Stimulated activated CD8-positive, alpha-beta memory T cell treated with anti-CD3 and anti-CD28 coated beads, Interleukin-2, amount 100 ng/mL, for 48 hours (primary cell): ENCODE measurements at places on chromosomes 6 and 20.
A peak's percentile ranks its signal among the peaks of the same experiment; 100 is the strongest.

- no peak for DNase-seq
These were observed 42.6 kb upstream of the DEK start for GRCh38 chr6:18306977-18307376.

DNA sequence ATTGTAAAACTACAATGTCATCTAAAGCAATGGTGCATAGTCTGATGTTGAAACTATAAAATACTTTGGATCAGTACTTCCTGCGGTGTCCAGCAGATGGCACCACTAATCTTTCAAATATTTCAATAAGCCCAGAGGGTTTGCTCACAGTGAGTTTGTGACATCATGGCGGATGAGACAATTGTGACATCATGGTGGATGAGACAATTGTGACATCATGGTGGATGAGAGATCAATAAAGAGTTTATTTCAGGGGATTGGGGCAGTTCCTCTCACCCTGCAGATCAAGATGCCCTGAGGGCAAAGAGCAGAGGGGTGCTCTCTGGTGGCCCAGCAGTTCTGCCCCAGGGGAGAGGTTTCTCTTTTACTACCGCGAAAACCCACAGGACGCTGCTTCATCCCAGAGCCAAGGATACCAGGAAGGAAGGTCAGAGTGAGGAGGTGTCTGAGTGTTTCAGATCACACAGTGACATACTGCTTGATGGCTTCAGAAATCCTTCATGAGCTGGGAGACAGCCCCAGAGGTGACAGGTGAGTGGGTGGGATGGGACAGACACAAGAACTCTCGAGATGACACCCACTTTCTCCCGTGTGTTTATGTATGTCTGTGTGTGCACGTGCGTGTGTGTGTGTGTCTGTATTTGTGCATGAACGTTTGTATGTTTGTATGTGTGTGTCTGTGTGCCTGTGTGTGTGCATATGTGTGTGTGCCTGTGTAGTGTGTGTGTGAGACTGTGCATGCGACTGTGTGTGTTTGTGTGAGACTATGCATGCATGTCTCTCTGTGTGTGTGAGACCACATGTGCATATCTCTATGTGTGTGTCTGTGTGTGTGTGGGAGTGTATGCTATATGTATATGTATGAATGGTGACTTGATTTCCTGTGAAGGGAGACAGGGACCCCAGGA lies 7.3 kb upstream of the ULBP2 start:
- DNase-seq = peak; percentile 50

DNA sequence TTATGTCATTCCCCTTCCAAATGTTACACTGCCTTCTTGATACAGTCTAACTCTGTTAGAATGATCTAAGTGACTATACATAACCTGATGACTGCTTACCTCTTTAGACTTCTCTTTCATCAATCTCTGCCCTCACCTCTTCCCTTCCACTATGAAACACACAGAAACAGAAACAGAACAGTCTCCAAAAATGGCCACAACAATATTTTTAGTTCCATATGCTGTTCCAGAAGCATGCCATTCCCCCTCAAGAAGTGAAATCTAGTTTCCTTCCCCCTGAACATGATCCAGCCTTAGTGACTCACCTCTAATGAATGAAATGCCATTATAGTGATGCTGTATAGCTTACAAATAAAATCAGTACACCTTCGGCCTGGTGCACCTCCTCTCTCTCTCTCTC lies 229.3 kb upstream of the TENT5A start:
- DNase-seq = no peak

DNA sequence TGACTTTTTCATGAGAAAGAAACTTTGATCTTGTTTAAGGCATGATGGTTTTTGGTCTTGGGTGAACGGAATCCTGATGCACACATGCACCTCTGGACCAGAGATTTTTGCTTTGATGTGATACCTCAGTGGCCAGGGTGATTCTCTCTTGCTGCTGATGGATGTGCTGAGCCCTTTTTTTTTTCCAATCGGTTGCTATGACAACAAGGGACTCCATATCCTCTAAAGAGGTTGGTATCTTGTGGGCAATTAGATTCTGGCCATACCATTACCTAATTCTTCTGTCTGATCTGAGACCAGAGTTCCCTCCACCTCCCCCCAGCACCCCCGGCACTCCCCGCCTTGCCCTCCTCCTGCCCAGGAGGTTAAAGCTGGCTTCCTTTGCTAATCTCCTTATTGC lies 24.9 kb downstream of the PDYN start:
- no peak for DNase-seq

DNA sequence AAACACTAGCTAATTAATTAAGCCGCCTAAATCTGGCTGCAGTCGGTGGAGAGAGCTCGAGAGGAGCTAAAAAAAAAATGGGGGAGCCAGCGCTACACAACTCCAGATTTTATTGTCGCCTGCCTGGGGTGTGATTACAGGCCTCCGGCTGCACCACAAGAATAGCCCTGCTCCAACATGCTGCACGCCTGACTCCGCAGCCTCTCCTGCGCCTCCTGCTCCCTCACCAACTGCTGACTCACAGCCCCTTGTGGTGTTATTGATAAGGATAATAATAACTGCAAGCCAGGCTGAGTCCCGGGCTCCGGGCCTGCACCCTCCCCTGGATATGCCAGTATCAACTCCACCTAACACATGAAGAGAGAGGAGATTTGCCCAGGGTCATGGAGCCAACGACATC lies 16.8 kb downstream of the SIRPA start:
- no peak for DNase-seq

DNA sequence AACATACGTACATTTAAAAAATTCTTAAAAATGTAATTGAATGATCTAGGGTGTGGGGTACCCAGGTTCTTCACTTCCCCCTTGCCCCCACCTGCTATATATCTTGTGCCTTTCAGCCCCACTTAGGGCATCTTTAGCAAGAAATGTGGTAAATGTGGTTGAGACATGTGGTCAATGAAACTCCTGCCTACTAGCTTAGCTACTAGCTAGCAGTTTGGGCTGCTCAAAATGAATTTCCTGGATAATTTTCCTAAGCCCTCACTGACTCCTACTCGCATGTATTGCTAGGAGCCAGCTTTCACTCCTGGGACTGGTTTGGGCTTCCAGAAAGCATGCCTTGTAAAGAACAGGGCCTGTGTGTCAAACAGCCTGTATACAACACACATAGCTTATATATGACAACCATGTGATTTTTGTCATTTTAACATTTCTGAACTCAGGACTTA lies 257.3 kb downstream of the ATXN1 start:
- no peak for DNase-seq

GRCh38 chr6:46023216-46023915 lies 7.7 kb upstream of the CLIC5 start:
- no peak for DNase-seq

DNA sequence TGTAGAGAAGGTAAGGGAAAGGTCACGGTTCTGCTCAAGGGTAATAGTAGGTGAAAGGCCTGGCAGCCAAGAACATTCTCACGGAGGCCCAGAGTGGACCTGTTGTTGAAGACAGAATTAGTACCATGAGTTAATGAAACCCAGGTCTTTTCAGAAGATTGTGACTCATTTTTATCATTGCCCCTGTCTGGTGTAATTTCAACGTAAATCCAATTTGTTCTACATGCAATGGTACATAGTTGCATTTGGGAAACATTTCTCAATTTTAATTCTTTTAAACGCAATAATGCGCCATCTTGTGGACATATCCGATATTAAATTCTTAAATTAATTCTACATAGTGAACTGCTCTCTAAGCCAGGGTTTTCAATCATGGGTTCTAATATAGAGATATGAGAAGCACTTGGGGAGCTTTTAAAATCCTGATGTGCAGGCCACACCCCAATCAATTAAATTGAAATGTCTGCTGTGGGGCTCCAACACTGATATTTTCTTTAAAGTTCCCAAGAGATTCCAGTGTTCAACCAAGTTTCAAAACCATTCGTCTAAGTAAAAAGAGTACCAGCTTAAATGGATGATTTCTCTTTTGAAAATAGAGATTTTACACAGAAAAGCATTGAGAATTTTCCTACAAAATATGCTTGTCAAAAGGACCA lies 257.4 kb downstream of the PLCB1 start:
- no peak for DNase-seq

- DNase-seq = peak; percentile 36
These were observed 580 bp downstream of the NXT1 start for GRCh38 chr20:23350904-23351838.

DNA sequence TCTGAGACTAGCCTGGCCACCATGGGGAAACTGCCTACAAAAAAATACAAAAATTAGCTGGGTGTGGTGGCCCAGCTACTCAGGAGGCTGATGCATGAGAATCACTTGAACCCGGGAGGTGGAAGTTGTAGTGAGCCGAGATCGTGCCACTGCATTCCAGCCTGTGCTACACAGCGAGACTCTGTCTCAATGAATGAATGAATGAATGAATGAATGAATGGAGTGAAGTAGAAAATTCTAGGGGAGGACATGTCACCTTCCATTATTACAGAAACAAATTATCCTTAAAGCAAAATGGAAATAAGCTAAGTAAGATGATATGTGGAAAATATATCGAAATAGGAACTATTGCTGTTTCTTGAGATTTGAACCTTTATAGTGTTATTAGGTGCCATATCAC lies 2.9 kb upstream of the PNISR start:
- DNase-seq = no peak

- DNase-seq = no peak
These were observed 39.3 kb downstream of the TSBP1 start for GRCh38 chr6:32332433-32332832.

DNA sequence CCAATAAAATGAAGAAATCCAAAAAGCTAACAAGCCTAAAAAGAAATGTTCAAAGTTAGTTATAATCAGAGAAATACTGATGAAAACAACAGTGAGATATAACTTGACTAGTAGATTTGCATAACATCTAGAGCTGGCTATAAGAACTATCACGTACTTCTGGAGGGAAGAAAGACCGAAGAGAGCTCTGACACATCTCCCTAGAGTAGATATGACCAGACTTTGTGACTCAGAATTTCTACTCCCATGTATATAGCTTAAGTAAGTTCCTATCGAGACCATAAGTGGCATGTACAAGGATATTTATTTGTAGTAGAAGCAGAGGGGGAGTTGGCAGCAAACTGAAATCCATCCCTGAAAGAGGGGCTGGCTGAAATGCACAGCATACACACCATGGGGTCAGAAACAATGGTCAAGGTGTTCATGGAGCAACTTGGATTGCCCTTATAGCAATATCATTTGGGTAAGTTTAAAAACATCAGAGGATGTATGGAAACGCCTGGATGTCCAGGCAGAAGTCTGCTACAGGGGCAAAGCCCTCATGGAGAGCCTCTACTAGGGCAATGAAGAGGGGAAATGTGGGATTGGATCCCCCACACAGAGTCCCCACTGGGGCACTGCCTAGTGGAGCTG lies 25.6 kb upstream of the IL17A start:
- DNase-seq = no peak

- DNase-seq = peak; percentile 27
These were observed 80.2 kb downstream of the GMPR start for GRCh38 chr6:16318538-16318937.

DNA sequence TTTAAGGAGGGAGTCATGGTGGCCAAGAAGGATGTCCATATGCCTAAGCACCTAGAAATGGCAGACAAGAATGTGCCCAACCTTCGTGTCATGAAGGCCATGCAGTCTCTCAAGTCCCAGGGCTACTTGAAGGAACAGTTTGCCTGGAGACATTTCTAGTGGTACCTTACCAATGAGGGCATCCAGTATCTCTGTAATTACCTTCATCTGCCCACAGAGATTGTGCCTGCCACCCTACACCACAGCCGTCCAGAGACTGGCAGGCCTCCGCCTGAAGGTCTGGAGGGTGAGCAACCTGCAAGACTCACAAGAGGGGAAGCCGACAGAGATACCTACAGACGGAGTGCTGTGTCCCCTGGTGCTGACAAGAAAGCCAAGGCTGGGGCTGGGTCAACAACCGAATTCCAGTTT lies 115.0 kb downstream of the HFE start:
- DNase-seq = no peak

GRCh38 chr20:36802326-36803222 lies 29.0 kb upstream of the DSN1 start:
- DNase-seq = no peak

DNA sequence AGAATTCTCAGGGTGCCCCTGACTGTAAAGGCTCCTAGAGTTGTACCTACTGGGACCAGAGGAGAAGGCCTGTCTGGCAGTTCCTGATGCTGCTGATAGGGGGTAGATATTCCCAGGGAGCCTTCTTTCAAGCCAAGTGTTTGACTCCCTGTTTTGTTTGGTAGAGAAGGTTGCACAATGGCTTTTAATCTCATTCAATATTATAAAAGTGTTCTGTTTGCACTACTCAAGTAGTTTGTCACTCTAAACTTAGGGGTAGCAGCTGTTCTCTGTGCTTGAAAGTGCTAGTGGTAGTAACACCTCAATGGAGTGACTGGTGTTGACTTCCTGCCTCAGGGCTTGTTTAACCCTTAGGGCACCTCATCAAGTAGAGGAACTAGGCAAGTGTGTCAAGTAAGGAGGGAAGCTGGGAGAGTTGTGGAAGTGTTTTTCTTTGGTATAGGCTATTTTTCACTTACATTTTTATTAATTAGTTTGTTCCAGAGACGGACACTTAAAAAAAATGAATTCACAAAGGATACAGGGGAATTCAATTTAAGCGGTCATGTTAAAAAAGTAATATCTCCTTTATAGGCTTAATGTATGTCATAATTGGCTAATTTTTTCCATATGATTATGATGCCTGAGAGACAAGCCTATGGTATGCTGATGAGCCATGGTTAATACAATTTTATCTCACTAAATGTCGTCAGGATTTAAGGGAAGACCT lies 38.1 kb downstream of the BICRAL start:
- no peak for DNase-seq

- DNase-seq = no peak
These were observed 59.1 kb upstream of the CDYL start for GRCh38 chr6:4717124-4717523.

DNA sequence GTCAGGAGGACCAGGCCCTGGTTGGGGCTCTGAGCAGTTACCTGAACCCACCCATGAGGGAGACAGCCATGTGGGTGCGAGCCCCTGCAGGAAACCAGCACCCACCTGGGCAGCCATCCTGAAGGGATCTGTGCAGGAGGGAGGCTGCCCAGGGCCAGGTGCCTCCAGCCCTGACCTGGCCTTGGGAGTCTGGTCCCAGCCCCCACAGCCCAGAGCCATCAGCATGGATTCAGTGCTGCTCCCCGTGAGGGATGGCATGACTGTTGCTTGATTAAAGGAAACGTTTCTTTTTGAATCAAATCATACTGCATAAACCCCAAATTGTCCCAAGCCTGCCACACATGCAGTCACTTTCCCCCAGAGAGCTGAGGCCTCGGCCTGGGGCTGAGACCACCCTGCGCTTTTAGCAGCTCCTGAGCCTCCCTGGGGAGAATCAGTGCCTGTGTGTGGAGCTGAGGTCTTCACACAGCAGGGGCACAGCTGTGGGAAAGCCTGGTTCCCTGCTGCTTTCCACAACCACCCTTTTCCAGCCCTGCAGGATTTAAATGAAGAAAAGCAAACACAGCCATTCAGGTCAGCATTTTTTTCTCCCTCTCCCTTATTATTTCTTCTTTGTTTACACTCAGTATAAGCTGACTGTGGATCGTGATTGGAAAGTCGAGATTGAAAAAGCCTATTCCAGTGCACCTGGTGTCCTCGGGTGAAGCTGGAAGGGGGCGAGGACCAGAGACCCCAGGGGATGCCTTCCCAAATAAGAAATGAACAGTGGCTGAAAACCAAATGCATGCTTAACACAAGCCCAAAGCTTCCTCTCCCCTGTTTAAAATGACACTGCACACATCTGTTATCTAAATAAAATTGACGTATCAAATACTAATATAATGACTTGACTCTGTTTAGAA lies 283.9 kb downstream of the SMOC2 start:
- DNase-seq = no peak
